Hematopoietic multipotent progenitor cell (in vitro differentiated cells): ENCODE measurements at places on chromosomes 6 and 20. TPM values are rescaled to one million over a fixed set of nuclear protein-coding genes. Genes with fewer than 3 reads are reported as not detected.

DNA sequence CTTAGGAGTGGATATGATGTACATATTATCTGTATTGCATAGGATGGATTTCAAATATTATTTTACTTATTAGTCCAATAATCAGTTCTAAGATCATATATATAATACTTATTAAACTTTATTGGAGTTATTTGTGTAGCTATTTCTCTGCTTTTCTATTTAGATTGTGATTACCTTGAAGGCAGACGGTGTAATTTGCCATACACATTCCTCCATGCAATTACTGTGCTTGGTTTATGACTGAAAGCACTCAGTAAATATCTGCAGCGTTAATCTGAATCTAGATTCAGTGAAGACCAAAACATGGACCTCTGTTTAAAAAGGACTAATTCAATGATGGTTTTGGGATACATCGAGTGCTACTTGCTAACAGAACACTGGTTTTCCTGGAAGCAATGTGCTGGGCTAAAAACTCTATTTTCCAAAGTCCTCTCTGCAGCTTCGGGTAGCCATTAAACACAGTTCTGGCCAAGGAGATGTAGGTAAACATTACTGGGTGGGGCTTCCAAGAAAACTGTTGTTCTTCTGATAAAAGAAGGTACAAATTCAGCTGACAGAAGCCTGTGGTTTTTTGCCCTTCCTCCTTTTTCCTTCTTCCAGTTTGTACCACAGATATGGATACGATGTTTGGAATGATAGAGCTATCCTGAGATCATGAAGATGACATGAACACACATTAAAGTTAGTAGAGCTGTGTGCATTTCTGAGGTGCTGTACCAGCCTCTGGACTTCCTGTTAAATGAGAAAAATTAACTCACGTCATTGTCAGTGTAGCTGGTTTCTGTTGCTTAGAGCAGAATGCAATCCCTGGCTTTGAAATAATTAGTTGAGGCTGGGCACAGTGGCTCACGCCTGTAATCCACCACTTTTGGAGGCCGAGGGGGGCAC, 136.5 kb upstream of the NUP153 start:
- DNase-seq: no peak

DNA sequence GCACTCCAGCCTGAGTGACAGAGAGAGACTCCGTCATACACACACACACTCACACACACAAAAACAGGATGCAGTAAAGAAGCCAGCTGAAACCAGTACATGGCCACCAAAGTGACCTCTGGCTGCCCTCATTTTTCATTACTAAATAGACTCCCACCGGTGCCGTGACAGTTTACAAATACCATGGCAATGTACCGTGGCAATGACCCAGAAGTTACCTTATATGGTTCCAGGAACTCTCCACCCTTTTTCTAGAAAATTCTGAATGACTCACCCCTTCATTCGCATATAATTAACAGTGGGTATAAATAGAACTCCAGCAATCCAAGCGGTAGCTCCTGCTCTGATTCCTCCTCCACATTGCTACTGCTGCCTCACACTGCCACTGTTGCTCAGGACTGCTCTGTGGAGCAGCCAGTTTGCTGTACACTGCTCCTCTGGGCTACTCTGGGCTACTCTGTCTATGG, 57.7 kb downstream of the SNX5 start:
- no peak for DNase-seq

DNA sequence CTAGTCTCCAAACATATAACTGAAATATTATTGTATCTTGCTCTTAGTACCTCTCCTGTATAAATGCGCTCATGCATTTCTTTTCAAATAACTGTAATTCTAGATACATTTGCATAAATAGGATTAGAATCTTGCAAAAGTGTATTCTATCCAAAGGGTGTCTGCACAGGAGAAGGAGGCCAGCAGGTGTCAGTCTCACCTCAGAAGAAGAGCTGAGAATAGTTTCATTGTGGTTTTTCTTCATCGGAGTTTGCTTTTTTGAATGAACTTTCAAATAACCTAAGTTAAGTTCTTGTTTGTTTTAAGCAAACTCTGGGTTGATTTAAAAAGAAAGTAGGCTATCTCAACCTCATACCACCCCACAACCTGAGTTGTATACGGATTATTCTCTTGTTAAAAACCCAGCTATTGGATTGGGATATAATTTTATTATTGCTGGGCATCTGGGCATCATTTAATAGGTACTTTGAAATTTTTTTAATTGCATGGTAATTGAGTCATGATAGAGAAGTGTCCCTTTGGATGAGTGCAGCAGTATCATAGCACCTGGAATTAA, 125.0 kb upstream of the MLIP start:
- DNase-seq: peak; percentile 71

GRCh38 chr6:13992417-13993055, 67.8 kb downstream of the RNF182 start:
- no peak for DNase-seq

DNA sequence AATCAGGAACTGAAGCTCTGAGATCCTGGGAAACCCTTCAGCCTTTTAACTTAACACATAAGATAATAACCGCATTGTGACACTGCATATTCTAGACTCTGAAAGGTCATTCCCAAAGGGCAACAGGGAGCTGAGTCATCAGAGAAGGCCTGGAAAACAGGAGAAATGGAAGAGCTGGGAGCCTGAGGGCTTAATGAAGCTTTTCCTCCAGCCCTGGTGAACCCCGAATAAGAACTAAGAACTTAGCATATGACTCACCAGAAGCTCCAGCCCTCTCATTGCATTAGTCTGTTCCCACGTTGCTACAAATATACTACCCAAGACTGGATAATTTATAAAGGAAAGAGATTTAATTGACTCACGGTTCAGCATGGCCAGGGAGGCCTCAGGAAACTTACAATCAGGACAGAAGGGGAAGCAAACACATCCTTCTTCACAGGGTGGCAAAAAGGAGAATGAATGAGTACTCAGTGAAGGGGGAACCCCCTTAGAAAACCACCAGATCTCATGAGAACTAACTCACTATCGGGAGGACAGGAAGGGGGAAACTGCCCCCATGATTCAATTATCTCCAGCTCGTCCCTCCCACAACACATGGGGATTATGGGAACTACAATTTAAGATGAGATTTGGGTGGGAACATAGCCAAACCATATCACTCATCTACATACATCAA, 648.5 kb downstream of the TFAP2A start:
- no peak for DNase-seq

DNA sequence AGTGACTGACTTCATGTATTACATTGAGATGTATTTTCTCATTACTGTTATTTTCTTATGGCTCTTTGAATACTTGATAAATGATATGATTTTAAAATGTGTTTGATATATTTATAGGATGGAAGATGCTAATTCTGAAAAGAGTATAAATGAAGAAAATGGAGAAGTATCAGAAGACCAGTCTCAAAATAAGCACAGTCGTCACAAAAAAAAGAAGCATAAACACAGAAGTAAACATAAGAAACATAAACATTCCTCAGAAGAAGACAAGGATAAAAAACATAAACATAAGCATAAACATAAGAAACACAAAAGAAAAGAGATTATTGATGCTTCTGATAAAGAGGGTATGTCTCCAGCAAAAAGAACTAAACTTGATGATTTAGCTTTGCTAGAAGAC, 47.5 kb downstream of the FAM217A start:
- no peak for DNase-seq

- DNase-seq: peak; percentile 77
Measured at GRCh38 chr6:29847871-29848630, 20.4 kb downstream of the HLA-G start.

GRCh38 chr20:37314099-37314498, 24.6 kb downstream of the MANBAL start:
- no peak for DNase-seq

GRCh38 chr20:62668441-62669027, 26.2 kb downstream of the SLCO4A1 start:
- no peak for DNase-seq

GRCh38 chr6:140684776-140685550, 1310.5 kb upstream of the CITED2 start:
- no peak for DNase-seq

DNA sequence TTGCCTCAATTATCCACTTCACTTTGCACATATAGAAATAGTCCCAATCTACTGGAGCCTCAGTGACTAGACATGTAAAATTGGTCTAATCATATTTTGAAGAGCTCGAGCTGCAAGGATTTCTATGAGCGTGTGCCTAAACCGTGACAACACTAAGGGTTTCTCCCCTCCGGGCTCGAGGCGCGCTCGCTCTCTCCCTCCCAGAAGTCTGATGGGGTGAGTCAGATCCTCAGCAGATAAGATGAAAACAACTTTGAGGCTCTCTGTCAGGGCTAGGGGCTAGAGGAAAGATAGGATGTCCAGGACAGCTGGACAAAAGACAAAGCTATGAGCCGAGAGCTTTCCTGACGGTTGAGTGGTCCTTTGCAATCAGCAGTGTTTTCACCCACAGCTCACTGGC, 16.8 kb downstream of the GNAS-AS1 start:
- no peak for DNase-seq

DNA sequence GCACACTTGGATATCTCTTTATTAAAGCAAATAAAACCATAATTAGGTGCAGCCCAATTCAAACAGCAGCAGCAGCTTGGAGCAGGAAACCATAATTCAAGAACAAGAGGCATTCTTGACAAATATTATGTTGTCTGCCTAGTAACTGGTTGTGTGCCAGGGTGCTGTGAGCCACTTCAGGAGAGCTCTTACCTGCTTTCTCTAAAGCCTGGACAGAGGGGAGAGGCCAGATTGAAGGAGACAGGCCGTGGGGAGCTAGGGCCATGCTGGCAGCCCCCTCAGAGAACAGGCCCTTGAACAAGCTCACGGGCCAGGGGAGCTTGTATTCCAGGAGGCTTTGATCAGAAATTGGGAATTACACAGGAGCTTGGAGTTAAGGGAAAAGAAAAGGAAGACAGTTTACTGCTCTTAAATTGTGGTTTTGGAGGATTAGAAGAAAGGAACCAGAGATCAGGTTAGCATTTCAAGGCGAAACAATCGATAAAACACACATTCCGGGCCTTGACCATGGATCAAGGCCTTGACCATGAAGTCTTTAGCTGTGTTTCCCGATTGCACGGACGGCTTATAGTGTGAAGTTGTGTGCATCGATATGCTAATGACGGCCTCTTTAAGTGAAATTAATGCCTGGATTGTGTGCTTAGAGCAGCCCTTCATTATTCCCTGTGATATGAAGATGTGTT, 69.8 kb upstream of the NKX2-2 start:
- no peak for DNase-seq

GRCh38 chr20:15889514-15890256, 683.6 kb downstream of the KIF16B start:
- DNase-seq: no peak

GRCh38 chr6:2917065-2917464, 14.0 kb upstream of the SERPINB9 start:
- DNase-seq: no peak

DNA sequence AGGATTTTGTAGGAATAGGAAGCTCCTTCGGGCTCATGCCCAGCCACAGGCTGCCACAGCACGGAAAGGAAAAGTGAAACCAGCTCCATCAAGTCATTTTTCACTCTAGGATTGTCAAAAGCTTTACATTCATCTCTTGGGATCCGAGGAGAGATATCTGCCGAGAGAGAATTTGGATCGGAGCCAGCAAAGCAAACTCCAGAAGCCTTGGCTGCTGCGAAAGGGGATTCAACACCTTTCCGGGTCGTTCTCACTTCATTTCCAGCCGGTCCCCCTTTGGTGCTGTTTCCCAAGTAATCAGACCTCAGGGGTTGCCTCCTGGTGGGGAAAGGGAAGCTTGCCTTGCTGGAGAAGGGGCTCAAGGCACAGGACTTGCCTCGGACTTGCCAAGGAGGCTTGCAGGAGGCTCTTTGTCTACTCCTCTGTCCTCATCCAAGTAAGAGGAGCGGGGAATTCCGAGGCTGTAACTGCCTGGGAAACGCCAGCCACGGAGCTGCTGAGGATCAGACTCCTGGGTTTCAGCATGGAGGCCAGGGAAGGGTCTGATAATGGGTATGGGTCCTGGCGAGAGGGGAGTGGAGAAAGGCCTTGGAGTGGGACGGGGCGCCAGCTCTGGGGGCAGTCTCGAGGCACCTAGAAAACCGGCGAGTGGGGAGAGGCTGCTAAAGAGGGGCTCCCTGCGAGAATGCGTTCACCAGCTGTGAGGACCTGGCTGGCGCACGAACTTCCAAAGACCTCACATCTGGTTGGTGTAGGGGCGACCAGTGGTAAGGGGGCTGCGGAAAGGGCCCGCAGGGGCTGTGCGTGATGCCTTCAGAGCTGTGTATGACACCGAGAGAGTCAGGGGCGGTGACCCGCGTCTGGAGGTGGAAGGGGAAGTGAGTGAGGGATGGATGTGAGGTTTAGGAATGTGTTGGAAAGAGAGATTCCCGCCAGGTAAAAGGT, 702 bp downstream of the ETV7 start:
- peak; percentile 19 for DNase-seq

- DNase-seq: no peak
Measured at GRCh38 chr6:5622276-5623005, 361.1 kb downstream of the FARS2 start.

DNA sequence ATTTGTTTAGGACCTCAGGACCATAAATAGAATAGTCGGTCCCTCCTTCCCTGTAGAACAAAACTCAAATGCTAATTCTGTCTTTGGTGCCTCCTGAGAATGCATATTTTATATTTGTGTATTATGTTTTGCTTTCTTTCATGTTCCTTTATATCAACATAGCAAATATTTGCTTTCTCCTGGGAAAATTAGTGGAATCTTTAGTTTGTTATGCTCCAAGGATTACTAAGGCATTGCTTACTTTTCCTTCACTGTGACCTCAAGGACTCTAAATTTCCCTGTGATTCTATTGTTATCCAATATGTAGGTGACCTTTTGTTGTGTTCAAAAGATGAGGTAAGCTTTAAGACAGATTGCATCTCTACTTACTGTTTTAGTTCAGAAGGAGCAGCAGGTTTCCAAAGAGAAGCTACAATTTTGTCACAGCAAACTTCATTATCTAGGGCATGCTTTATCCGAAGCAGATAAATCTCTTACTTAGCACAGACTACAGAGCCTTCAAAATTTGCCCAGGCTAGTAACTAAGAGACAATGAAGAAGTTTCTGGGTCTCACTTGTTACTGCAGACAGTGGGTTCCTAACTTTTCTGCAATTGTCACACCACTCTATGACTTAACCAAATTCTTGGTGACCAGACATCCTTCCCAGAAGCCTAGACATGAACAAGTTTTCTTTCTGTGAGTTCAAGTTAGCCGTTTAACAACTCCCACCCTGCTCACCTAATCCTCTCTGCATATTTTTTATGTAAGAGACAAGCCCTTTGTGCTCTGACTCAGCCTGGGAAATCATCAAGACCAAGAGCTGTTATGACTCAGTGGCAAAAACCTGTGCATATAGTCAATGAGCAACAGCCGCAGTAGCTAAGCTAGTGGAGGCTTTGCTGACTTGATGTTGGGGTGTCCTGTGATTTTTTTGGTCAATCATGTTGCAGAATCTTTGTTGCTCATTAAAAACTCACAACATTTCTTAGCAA, 378.8 kb downstream of the QKI start:
- DNase-seq: no peak

GRCh38 chr20:24629668-24630067, 160.2 kb downstream of the SYNDIG1 start:
- DNase-seq: no peak

Gene KIF16B
- 6.2 TPM for total RNA-seq

Gene STX7
- total RNA-seq: 17.8 TPM

Gene ZNF391
- total RNA-seq: 1.9 TPM

Gene MLN
- not detected for total RNA-seq

Gene FOXA2
- total RNA-seq: not detected

Gene TMEM181
- 14.3 TPM for total RNA-seq
